Activated T-cell treated with anti-CD3 and anti-CD28 coated beads, Interleukin-2, amount 50 U/mL, for 4 hours (primary cell): ENCODE measurements at places on chromosomes 5 and 9.

DNA sequence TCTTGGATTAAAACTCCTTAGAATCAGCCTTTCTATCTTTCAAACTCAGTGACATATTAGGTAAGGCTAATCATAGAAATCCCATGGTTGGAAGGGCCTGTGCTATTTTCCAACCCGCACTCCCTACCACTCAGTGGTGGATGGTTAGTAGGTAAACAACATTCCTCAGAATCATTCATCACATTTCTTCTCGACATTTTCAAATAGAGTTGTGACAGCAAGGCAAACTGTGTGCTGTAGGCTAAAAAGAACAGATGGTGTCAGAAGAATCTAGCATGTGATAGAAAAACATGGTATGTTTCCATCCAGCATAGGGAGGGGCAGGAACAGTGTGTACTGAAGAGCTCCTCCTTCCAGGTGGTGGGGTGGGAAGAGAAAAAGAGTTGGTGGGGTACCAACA lies 227.3 kb upstream of the NMUR2 start:
- no peak for DNase-seq

DNA sequence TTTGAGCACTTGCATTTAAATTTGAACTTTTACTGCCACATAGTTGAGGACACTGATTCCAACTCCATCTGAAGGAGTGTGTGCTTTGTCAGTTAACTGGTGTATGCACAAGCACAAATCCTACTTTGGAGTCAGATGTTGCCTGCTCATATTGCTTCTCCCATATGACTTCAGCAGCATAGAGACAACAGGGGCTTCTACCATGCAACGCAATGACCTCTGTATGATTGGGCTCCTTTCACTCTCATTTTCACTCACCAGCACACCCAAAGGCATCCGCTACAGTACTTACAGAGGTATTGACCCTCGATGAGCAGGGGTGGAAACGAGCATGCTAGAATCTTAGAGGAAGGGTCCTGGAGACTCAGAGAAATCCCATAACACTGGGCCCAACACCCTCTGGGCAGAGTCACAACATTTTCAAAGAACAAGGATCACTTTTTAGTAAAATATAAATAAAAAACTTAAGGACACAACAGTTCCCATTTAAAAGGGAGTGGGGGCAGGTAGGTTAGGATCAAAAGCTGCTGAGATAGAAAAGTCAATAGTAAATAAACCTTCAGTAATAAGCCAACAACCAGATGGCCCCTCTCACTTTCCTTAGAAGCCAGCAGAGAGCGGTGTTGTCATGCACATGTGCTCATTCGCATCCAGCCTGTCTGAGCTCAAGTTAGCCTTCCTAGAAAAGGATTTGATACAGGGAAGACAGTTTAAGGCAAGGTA lies 203.8 kb downstream of the SNCAIP start:
- DNase-seq, result no peak

- DNase-seq, result no peak
Observed at GRCh38 chr9:437066-437465, 222.4 kb downstream of the DOCK8 start.

- DNase-seq, result no peak
Observed at GRCh38 chr5:128366147-128366546, 171.9 kb downstream of the FBN2 start.

GRCh38 chr9:38020151-38021076 lies 48.6 kb downstream of the SHB start:
- no peak for DNase-seq

GRCh38 chr5:141877356-141878185 lies 639 bp downstream of the PCDH1 start:
- no peak for DNase-seq

DNA sequence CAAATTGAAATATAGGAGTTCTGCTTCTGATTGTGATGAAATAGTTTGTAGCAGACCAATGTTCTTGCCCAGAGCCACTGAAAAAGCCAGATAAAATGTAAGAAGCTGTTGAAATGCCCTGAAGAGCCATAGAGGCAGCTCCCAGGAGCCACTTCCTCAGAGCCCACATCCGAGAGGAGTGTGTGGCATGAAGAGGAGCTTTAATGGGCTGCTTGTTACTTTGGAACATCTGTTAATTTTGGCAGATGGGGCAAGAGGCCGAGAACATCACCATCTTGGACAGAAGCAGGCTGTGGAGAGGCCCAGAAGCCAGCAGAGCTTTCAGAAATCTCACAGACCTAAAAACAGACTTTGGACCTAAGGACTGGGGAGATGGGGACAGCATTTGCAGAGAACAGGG lies 370.8 kb downstream of the GADD45G start:
- no peak for DNase-seq

- no peak for DNase-seq
Observed at GRCh38 chr5:38375423-38375822, 117.1 kb downstream of the EGFLAM start.

DNA sequence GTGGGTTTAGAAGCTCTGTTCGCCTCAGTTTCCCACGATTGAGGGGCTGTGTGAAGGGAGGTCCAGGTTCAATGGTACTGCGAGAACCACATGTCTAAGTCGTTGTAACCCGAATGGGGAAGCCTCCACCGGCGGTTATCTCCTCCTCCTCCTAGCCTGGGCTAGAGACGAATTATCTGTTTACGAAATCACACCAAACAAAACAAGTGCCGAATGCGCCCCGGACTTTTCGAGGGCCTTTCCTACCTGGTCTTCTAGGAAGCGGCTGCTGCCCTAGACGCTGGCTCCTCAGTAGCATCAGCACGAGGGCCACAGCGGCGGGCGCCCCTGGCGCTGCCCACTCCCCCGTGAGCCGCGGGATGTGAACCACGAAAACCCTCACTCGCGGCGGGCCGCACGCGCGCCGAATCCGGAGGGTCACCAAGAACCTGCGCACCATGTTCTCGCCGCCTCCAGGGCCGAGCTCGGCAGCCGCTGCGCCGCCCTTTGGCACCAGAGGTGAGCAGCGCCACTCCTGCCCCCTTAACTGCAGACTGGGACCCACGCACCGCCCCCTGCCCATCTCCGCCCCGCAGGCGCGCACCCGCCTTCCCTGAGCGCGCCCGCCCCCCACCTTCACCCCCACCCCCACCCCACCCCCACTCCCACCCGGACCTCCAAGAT lies at the start of gene CDKN2A:
CDKN2A (minus strand) TSS at position 500 of the 663 bp plus-strand sequence.
- peak; percentile 33 for DNase-seq

DNA sequence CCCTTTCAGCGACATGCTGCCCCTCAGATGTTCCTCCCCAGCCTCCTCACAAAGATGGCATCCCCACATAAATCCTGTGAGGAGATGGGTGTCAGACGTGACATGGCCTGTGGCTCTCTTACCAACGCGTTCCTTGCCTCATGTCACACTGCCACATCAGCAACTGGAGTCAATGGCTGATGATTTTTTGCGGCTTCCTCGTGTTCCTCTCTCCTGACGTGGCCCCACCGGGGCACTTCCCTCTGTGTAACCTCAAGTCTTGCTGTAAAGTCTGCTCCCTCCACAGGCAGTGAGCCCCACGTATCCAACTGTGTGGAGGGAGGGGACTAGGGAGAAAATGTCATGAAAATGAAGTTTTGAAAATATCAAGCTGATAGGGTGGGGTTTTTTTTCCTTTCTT lies 53.2 kb upstream of the SHISAL2B start:
- DNase-seq, result no peak

GRCh38 chr5:124745007-124745927 lies 1.2 kb downstream of the ZNF608 start:
- DNase-seq, result no peak

DNA sequence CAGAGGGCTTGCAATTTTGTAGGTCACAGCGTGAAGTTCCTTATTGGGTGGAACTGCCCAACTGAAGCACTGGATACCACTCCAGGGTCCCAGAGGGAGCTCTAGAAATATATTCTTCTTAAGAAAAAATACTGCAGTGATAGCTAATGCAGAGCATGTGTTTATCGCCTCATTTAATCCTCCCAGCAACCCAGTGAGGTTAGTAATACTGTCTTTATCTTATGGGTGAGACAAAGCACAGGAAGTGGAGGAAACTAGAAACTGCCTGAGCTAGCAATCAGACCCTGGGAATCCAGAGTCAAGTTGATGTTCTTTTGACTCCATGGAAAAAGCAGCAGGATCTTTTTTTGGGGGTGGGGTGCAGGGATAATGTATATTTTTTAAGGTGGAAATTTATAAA lies 153.3 kb downstream of the PJA2 start:
- no peak for DNase-seq

- no peak for DNase-seq
Observed at GRCh38 chr9:126217250-126217653, 109.4 kb upstream of the MVB12B start.

DNA sequence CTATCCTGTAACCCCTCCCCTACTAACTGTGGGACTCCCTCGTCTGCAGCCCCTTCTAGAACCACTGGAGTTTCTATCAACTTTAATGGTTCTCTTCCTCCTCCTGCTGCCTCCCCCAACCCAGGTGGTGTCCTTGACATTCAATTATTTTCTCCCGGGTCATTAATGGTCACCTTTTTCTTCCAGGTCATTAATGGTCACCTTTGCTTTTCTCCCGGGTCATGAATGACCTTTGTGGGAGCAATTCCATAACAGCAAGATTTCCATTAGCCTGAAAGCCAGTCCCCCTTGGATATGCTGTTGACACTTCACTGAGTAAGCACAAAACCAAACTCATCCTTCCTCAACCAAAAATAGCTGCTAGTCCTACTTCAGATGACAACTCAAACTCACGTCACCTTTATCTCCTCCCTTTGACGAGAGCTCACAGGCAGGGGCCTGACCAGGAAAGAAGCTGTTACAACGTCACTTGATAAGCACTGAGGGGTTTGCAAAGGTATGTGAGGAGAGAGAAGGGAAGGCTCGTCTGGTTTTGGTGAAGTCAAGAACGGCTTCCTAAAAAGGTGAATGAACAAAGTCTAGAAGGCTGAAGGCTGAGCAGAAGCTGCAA lies 10.9 kb downstream of the CCDC127 start:
- DNase-seq, result no peak

GRCh38 chr5:139882316-139882715 lies 86.7 kb downstream of the PSD2 start:
- DNase-seq, result no peak

- DNase-seq, result no peak
Observed at GRCh38 chr9:132182314-132183091, 20.6 kb downstream of the NTNG2 start.

DNA sequence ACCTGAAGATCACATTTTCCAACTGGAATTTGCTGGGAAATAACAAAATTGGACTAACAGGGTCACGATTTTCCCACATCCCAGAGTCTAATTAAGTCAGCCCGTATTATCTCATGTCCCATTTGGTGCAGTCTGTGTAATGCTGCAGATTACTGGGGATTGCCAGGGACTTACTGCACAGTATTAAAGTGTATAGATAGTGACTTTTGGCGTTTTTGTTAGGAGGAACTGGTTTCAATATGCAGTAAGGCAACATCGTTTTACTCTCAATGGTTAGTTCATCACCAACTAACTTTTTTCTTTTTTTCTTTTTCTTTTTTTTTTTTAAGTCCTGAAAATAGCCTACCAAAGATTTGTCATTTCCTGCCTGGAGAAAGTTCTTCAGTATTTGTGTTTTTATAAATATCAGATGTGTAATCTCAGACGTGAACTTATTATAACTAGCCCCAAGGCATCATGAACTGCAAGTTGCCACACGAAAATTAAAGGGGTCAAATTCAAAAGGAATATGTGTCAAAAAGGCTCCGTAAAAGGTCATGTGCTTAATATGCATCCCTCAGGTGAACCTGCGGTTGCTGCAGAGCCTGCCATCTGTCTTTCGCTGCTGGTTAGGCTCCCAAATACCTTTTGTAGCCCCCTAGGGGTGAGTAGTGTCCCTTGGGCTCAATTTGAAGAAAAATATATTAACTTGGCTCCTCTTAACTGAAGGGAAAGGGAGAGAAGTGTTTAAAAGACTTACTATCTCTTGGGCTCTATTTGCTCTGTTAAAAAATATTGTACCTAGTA lies 176.7 kb upstream of the ADAMTSL1 start:
- no peak for DNase-seq

DNA sequence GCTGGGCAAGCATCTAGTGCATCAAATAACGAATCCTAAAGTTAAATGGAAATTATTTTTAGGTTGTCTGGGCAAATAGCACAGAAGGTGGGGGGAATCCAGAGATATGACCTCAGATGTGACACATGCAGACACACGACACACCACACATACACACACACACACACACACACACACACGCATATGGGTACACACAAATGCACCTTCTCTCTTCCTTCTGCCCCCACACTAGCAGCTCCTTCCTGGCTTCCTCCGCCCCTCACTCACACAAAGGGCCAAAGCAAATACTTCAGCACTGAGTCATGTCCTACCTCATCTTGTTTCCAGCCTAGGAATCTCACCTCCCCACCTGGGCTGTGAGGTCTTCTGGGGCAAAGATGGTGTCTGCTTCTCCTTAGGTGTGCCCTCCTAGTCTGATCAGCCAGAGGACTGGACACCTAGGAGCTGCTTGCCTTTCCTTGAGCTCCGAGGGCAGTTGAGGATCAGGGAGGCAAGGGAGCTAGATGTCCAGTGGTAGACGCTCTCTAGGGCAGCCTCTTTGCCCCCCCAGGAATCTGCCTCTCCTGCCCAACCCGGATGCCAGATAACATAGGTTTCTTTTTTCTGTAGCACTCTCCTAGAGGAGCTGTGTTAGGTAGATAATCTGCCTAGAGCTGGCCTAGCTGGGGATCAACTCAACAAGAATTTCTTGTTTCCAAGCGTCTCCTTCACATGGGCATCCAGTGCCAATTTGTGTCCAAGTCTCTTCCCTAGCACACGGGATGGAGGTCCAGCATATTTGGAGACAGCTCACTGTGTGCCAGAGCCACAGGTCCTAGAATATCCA lies 14.3 kb upstream of the JADE2 start:
- DNase-seq, result peak; percentile 48

- DNase-seq, result peak; percentile 26
Observed at GRCh38 chr9:21789541-21790037, 12.8 kb upstream of the MTAP start.

- no peak for DNase-seq
Observed at GRCh38 chr5:139105621-139106071, 92.5 kb downstream of the SIL1 start.

- no peak for DNase-seq
Observed at GRCh38 chr5:55868846-55869245, 17.7 kb downstream of the IL31RA start.

GRCh38 chr9:97431549-97432143 lies 19.8 kb downstream of the TDRD7 start:
- DNase-seq, result no peak

GRCh38 chr5:158320178-158320674 lies 461.3 kb upstream of the CLINT1 start:
- no peak for DNase-seq

GRCh38 chr5:107437986-107438510 lies 232.7 kb downstream of the EFNA5 start:
- no peak for DNase-seq

GRCh38 chr5:14871214-14872069 lies at the start of gene ANKH:
Gene ANKH (minus strand): TSS chr5:14871778. CDS start chr5:14871447, 331 bp downstream.
- DNase-seq, result peak; percentile 80

GRCh38 chr5:179313849-179314521 lies 31.3 kb downstream of the ADAMTS2 start:
- no peak for DNase-seq

GRCh38 chr9:125494653-125494915 lies 212.4 kb downstream of the MAPKAP1 start:
- no peak for DNase-seq

GRCh38 chr9:78806492-78807160 lies 509.7 kb downstream of the PSAT1 start:
- DNase-seq, result no peak

GRCh38 chr5:115375893-115376292 lies 79.4 kb upstream of the CCDC112 start:
- DNase-seq, result no peak

- no peak for DNase-seq
Observed at GRCh38 chr9:76203373-76203772, 190.9 kb downstream of the RFK start.

- no peak for DNase-seq
Observed at GRCh38 chr9:90974016-90974415, 172.4 kb downstream of the SYK start.

GRCh38 chr5:96772542-96772941 lies 35.2 kb downstream of the ERAP1 start:
- no peak for DNase-seq
